ENCODE measurements at places on chromosomes 4 and X.

DNA sequence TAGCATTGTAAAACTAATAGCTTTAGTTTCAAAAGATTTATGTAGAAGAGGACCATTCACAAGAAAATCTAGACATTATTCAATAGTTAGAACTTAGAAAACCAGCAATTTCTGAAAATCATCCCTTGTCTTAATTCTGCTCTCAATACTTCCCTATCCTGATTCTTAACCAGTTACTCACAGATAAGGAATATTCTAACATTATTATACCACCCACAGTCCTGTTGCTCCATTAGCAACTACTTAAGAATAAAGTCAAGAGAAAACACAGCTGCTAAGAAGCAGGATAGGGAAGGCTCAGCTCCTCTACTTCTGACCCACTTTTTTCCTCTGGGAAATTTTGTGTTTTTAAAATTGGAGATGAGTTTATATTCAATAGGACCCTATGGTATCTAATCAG lies 47.7 kb downstream of the PHKA1 start:
- DNase-seq = no peak

DNA sequence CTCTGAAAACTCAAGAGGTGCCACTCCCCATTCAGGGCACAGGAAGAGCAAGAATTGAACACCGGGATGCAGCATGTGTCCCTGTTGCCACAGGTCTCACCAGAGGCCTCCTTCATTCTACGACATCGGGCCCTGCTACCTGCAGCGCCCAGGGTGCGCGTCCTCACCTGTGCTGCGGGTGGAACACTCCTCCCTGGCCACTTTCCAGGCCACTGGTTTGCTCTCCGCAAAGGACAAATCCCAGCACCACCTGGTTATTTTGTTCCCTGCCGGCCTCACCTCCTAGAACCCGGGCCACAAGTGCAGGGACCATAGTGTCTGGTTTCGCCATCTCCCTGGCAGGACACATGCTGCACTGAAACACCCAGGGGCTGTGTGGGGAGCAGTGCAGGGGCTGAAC lies 14.3 kb upstream of the FAM3A start:
- no peak for DNase-seq

DNA sequence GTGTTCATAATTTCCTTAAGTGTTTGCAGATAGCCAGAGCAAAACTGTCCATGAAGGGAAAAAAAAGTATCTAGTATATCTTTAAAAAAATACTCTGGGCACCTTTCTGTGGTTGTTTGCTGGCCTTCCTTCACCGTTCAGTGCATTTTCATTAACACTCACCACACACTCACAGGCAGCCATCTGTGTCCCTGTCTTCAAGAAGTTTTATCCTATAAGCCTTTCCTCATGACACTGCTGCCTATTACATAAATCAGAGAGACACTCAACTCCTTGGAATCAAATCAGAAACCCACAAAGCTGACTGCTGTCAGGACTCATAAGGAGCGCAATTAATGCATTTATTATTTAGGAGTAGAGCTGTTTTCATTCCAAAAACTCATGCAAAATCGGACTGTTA lies 1720.2 kb downstream of the PCDH7 start:
- DNase-seq = peak; percentile 88

- DNase-seq = no peak
Observed at GRCh38 chr4:122469457-122469856, 12.9 kb upstream of the IL2 start.

- no peak for DNase-seq
Observed at GRCh38 chrX:16063141-16063540, 60.2 kb upstream of the GRPR start.

- no peak for DNase-seq
Observed at GRCh38 chrX:56758456-56758855, 29.4 kb downstream of the NBDY start.

DNA sequence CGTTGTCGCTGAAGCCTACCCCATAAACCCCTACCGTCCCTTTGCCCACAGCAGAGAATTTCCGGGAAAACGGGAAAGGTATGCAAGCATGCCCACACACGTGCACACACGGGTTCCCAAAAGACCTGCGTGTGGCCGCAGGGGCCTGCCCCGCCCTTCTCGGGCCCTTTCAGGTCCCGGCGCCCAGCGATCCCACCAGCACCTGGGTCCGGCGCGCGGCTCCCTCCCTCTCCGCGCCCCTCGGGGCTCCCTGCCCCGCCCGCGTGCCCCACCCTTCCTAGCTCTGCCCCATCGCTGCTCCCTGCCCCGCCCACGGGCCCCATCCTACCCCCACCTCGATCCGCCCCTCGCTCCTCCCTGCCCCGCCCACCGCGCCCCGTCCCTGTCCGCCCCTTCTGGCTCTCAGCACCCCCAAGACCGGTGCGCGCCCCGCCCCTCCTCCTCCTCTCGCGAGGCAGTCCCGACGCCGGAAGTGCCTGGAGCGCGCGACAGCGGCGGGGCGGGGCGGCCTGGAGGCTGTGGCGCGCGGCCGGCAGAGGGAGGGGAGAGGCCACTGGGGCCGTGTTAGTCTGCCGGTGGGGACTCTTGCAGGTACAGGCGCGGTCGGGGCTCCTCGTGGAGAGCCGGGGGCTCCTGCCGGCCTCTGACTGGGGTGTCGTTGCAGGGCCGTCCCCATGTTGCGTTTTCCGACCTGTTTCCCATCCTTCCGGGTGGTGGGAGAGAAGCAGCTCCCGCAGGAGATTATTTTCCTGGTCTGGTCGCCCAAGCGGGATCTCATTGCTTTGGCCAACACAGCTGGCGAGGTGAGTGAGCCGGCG lies at the start of gene ANAPC4:
Gene ANAPC4 (plus strand): TSS at position 510 of the 818 bp plus-strand sequence. CDS start 165 bp downstream, at position 675.
- peak; percentile 51 for DNase-seq

DNA sequence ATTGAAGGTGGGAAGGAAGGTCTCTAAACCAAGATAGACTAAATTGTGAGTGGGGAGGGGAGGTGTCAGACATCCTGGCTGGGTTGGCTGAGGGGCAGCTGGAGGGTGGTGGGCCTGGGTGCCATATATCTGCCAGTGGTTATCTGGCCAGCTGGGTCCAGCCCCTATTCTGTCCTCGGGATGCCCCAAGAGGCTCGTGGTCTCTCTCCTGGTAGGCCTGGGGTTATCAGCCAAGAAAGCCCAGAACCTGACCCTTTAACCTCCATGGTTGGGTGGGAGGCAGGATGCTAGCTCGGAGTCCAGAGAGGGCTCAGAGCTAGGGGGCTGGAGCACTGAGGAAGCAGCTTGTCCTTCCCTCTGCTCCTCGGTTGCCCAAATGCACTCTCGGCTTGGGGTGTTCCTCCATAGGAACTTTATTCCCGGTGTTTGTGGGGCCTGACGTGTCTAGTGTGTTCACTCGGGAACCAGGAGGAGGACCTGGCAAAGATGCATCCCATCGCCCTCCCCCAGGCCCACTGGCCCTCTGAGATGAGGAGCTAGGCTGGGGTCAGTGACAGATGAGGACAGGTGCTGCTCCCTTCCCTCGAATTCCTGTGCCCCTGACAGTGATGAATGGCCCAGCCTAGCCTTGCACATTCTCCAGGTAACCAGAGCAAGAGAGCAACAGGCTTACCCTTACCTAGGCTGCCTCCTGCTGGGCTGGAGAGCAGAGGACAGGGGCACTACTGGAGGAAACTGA lies 5.2 kb upstream of the EFNB1 start:
- DNase-seq = no peak

- no peak for DNase-seq
Observed at GRCh38 chr4:98828801-98829200, 100.1 kb downstream of the EIF4E start.

- no peak for DNase-seq
Observed at GRCh38 chrX:29870608-29871007, 344.8 kb upstream of the MAGEB2 start.

DNA sequence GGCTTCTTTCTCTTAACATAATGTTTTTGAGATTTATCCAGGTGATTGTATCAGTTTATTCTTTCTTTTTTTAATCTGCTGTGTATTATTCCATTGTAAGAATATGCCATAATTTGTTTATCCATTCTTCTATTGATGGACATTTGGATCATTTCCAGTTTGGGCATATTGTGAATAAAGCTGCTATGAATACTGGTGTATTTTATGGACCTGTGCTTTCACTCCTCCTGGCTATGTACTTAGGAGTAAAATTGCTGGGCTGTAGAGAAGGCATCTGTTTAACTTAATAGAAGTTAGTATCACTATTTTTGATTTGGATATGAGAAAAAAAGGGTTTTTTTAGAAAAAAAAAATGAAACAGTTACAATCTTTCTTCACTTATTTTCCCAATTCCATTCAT lies 50.0 kb upstream of the FAM9C start:
- no peak for DNase-seq

GRCh38 chrX:1491851-1492349 lies 39.2 kb upstream of the ASMTL start:
- DNase-seq = no peak

DNA sequence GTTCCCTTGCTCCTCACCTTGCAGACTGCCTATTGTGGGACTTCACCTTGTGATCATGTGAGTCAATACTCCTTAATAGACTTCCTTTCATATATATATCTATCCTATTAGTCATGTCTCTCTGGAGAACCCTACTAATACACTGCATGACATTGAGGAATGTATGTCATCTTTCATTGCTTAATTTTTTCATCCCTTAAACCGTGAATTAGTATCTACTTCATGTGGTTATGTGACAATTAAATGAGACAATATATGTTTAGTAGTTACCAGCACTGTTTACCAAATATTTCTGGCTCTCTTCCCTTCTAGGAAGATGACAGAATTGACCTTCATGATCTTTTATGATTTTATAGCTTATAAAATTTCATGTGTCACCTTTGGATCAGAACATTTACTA lies 759.5 kb downstream of the GRXCR1 start:
- no peak for DNase-seq

DNA sequence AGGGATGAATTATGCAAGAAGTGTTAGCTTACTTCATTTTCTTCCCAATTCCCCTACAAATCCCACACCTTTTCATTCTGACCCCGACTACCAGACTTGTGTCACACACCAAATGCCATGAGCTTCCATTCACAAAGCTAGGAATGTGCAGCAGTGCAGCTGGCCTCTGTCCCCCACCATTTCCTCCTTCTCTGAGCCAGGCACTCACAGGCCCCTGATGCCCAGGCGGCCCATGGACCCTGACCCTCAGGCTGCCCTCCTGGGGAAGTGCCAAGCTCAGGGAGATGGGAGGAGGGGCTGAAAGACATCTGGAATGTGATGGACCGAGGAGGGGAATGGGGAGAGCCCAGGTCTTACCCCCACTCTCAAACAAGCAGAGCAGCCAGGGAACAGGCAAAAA lies 67.0 kb upstream of the BCOR start:
- DNase-seq = no peak

DNA sequence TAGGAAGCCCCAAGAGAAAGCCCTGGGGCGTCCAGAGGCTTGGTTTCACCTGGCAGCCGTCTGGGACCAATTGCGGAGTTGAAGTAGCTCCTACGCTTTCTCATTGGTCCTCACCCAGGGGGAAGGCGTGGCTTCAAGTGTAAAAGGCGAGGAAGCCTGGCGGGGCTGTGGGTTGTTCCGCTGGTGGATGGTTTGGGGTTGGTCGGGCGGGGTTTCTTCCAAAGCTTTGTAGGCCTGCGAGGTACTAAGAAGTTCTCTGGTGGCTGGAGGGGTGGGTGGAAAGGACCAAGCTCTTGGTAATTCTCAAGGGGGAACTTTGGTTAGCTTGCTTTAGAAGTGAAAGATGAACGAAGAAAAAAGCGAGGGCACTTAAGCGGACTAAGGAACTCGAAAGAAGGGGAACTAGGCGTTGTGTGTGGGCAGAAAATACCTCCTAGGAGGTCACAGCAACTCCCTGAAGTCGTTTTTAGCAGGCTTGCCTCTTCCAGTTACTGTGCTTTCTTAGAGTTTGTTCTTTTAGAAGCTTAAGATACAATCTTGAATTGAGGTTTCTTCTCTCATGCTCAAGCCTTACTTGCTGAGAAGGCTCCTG lies 36.6 kb downstream of the CCNG2 start:
- no peak for DNase-seq

GRCh38 chr4:138035781-138036258 lies 206.3 kb downstream of the SLC7A11 start:
- no peak for DNase-seq

GRCh38 chrX:50812995-50813842 lies 775 bp downstream of the SHROOM4 start:
- no peak for DNase-seq

- DNase-seq = no peak
Observed at GRCh38 chr4:112284166-112284565, 1.5 kb downstream of the TIFA start.

- no peak for DNase-seq
Observed at GRCh38 chr4:14168919-14169318, 541.4 kb upstream of the BOD1L1 start.

DNA sequence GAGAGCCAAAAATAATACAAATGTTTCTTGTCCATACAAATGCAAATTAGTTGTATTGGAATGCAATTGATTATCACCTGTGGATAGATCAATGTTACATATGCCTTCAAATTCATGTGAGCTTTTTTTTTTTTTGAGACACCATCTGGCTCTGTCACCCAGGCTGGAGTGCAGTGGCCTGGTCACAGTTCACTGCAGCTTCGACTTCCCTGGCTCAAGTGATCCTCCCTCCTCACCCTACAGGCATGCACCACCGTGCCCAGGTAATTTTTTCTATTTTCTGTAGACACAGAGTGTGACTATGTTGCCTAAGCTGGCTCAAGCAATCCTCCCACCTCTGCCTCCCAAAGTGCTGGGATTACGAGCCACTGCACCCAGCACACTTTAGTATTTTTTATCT lies 38.6 kb upstream of the TMEM184C start:
- no peak for DNase-seq

- DNase-seq = no peak
Observed at GRCh38 chr4:22667332-22667940, 25.3 kb upstream of the GBA3 start.

- DNase-seq = no peak
Observed at GRCh38 chr4:1361431-1361830, 14.4 kb downstream of the UVSSA start.

GRCh38 chr4:150318971-150319370 lies 240.7 kb downstream of the DCLK2 start:
- DNase-seq = no peak

DNA sequence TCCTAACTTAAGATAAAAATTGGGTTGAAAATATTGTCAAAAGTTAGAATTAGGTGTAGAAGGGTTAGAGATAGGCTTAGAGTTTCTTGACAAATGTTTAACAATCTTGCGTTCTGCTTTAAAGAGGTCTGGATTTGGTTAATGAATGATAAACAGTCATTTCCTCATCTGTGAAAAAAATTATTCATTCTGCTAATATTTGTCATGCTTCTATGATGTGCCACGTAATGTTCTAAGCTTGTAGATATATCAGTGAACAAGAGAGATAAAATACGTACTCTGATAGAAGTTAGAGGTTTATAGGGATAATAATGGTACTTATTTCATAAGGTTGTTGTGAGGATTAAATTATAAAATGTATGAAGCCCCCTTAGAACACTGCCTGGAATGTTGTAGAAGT lies 443.0 kb upstream of the GALNT7 start:
- DNase-seq = no peak

DNA sequence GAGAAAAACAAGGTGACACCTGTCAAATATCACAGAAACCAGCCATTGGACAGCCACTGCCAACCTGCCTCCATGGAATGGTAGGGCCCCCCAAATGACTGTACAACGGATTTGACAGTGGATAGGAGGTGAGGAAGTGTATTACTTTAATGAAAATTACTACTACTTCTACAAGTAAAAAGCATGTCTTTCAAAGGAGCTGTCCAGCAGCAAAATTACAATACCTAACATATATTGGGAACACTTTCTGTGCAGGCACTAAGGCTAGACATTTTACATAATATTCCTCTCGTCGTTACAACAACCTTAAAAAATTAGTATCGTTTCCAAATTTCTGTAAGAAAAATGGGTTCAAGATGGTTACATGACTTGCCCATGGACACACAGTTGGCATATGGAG lies 14.9 kb downstream of the PPP3CA start:
- DNase-seq = no peak

GRCh38 chr4:78529569-78530209 lies 21.9 kb upstream of the ANXA3 start:
- DNase-seq = no peak

GRCh38 chr4:96326846-96327245 lies 487.0 kb downstream of the PDHA2 start:
- no peak for DNase-seq
